Activated CD8-positive, alpha-beta memory T cell treated with anti-CD3 and anti-CD28 coated beads for 4 hours (primary cell): ENCODE measurements at places on chromosomes 4 and X.

- no peak for DNase-seq
These were observed 318.2 kb downstream of the CCSER1 start for GRCh38 chr4:90445380-90445779.

- no peak for DNase-seq
These were observed 96.1 kb upstream of the VCX start for GRCh38 chrX:7746856-7747255.

GRCh38 chr4:154329268-154329868 is 162.2 kb downstream of the DCHS2 start:
- no peak for DNase-seq

DNA sequence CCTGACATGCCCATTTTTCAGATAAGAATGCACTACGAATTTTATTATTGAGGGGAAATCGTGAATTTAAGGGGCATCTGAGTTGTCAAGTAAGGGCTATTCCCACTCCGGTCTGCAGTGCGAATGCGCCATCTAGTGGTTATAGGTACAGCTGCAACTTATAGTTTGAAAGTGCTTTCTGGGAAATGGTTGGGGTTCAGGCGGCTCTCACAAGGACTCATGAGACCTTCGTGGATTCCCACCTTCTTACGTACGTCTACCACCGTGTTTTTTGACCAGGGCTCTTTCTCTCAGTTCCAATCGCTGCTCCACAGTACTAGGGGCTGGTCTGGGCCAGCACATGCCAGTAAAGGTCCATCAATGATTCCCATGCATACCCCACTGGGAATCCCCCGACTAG is 12.3 kb downstream of the MSL3 start:
- DNase-seq, result no peak

- DNase-seq, result no peak
These were observed 262.0 kb downstream of the COL25A1 start for GRCh38 chr4:109040441-109040840.

- DNase-seq, result no peak
These were observed 49.8 kb downstream of the TMEM144 start for GRCh38 chr4:158259955-158260575.

GRCh38 chr4:86181585-86181984 is 178.3 kb downstream of the MAPK10 start:
- no peak for DNase-seq

DNA sequence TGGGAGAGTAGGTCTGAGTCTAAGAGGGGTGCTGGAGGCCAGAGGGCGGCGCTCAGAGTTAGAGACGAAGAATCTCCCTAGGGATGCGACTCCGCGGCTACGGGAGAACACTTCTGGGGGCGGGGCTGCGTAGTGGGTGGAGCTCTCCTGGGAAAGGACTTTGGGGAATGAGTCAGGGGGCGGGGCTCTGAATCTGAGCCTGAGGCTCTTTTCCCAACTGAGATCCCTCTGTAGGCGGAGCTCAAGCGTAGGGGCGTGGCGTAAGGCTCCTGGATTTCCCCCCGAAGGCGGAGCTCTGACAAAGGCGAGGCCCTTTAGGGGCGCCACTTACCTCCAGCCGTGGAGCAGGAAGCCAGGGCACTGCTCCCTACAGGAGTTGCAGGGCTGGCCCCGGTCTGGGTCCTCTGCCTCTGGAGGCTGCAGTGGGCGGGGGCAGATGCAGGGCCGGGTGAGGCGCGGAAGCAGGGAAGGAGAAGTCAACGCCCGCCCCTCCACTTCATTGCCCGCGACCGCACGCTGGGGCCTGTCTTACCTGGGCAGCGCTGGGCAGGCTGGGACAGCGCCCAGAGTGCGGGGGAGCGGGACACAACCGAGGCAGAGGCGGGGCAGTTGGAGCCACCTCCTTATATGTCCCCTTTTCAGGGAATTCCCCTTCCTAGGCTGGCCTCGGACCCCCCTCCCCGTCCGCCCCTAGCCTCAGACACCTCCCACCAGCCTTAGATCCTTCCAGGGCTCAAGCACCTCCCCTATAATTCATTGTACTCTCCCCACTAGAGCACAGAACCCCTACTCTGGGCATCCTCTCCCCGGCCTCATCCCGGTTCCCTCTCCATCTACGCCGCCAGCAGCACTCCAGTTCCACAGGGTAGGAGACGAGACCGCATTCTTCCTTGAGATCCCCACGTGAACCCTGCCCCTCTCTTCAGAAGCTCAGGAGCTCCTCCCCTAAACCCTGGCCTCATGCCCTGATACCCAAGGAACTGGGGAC is 1.6 kb downstream of the PRICKLE3 start:
- no peak for DNase-seq

- no peak for DNase-seq
These were observed 440.1 kb downstream of the AFF2 start for GRCh38 chrX:148940411-148940996.

DNA sequence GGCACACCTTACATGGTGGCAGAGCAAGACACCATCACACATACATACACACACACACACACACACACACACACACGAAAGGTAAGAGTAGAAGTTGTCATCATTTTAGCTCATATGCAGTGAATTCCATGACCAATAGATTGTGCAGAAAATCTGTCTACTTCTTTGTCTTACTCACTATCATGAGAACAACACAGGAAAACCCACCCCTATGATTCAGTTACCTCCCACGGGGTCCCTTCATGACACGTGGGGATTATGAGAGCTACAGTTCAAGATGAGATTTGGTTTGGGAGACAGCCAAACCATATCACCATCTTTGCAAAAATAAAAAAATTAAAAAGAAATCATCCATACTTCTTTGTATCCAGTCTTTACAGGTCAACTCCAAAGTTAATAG is 221.1 kb downstream of the BMPR1B start:
- no peak for DNase-seq

GRCh38 chr4:36533944-36534343 is 252.5 kb downstream of the DTHD1 start:
- DNase-seq, result no peak

DNA sequence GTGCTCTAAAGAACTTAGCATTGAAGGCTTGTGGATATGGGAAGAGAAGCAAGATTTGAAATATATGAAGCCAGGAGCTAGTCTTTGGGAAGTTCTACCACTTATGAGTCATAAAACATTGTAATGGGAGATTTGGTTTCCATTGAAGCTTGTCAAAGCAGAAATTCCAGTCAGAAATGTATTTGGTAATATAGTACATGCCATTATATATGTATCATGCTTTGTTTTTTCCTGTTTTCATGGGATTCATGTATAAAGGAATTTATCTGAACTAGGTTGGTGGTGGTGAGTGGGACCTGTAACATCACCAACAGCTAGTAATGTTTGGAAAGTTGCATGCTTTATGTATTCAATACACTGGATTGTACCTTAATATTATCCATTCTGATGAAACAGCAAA is 14.6 kb upstream of the DCAF8L2 start:
- no peak for DNase-seq

DNA sequence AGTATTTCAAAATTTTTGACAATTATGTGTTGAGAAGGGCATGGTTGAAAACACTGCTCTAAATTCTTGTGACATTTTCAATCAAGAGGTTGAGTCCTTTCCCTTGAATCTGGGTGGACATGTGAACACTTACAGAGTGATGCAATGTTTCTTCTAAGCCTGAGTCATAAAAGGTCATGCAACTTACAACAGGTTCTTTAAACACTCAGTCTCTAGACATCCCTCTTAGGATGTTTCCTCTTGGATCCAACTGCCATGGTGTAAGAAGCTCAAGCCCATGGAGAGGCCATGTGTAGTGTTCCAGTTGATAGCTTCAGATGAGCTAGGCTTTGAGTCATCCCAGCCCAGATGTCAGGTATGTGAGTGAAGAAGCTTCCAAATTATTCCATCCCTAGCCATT is 232.2 kb upstream of the MAOA start:
- no peak for DNase-seq

- DNase-seq, result no peak
These were observed 77.8 kb upstream of the SH3RF1 start for GRCh38 chr4:169348541-169348940.

DNA sequence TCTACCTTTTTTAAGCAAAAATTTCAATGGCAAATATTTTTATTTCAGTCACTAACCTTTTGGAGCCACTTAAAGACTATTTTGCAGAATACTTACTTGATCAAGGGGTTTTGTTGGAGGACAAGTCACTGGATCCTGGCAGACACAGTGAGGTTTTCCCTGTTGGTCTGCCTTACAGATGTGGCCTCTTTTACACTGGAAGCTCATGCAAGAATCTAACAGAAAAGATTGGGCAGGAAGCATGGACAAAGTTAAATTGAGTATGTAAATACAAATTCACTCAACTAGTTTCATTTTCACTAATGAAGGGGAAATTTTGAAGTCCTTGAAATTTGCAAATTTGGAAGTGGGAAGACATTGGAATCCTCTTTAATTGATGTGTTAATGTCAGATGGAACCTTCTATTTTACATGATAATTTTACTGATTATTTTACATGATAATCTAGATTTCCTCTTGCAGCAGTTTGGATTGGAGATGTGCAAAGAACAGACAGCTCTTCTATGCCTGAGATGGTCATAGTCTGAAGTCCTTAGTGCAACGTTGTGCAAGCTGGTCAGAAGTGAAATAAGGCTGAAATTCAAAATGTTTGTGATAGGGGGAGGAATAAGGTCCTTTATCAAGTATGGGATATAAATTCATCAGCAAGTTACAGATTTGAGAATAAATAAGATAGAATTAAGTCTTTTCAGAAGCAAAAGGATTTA is 38.4 kb downstream of the SPARCL1 start:
- DNase-seq, result no peak

DNA sequence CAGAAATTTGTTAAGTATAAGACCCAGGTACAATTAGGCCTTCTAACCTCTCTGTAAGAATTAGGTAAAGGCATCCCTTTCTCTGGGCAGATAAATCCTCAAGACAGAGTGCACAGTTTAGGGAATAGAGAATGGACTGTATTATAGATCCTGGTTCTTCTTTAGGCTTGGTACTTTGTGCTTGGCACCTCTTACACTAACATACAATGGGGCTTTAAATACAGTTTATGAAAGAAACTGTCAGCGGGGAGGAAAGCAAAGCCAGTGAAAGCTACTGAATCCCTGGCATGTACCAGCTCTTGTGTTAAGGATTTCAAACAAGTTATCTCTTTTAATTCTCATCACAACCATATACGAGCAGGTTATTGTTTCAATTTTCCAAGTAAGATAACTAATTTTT is 1350.0 kb downstream of the ADGRL3 start:
- no peak for DNase-seq

- DNase-seq, result no peak
These were observed 16.2 kb downstream of the PRKX start for GRCh38 chrX:3697220-3697684.

DNA sequence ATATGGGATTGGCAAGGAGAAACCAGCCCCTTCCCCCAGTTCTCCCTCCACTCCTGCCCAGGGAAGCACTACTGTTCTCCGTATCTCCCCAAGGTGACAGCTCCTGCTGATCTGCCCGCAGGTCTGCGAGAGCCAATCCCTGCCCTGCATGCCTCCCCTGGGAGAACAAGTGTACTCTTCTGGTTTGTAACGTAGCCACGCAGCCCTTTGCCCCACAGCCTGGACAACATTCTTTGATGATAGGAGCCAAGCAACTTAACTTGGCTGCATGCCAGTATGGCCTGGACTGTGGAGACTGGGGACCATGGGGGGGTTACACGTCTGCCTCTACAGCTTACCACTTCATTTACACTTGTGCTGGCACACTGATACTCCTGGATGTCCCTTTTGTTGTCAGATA is 2.0 kb downstream of the STBD1 start:
- DNase-seq, result no peak

DNA sequence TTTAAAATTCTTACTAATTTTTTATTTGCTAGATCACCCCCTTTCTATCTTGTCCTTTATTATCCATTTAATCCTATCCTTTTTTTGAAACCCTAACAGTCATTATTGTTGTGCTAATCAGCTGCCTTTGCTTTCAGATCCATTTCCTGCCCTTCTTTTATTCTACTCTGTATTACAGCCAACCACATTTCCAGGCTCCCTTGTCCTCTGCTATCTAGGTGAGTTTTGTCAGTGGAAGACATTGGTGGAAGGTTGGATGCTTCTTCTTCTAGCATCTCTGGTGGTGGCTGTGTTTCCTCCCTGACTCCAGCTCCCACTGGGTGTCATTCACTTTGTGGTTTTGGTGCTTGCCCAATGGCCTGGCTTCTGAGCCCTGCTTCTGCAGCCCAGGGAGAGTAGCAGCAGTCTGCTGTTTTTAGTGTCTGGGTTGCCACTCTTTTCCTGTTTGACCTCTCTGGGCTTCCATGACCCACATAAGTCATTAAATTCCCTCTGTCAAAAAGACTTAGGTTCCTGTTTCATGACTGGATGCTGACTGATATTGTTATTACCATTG is 225.2 kb upstream of the PGRMC2 start:
- no peak for DNase-seq

DNA sequence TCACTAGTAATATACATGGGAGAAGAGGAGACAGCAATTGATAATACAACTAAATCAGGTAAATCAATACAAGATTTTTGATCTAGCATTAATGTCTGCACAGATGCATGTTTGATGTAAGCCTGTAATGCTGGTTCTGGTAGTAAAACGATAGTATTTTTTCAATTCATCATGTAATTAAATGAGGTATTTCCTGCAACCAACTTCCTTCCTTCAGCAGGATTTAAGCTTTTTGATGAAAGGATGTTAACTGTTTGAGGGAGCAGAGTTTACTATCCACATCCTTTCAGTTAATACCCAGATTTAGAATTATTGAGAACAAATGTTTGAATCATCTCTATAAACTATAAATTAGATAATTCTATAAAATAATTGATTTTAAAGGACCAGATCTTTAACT is 31.4 kb upstream of the NFKB1 start:
- no peak for DNase-seq

DNA sequence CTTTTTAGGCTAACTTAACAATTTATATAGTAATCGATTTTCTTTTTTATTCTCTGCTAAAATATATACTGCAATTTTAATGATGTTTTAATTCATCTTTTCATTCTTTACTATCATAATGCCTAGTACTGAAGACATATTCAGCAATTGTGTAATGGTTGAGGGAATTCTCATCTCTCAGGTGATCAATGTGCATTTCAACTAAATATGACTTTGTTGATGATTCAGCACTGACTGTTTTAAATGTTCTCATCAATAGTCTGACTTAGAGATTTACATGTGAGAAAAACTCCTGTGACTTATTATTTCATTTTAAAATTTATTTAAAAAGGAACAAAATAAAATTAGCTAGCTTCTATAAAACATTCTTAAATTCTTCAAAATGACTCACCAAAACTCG is 1450.3 kb downstream of the STIM2 start:
- no peak for DNase-seq

DNA sequence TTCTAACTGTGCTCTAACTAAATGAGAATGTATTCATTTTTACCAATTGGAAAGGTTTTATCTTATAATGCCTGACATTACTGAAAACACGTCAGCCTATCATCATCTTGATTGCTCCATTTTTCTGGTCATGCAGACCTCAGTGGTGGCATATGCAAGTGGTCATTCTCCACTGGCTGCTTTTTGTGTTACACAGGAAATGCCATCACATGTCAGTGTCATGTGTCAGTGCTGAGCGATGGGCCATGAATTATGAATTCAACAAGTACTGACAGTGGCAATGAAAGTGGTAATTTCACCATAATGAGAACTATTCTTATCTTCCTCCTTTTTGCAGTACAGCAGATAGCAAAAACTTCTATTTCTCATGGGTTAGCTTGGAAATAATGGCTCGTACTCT is 190.5 kb downstream of the PACRGL start:
- DNase-seq, result no peak

- DNase-seq, result no peak
These were observed 260.6 kb downstream of the EVC2 start for GRCh38 chr4:5447755-5448154.

- no peak for DNase-seq
These were observed 101.3 kb upstream of the MAGEB16 start for GRCh38 chrX:35696760-35697234.
